ENCODE measurements at places on chromosomes 5 and 9.

GRCh38 chr9:29575219-29575618, 2001.9 kb upstream of the C9orf72 start:
- DNase-seq: no peak

- DNase-seq: no peak
These were observed 759.3 kb upstream of the TYRP1 start for GRCh38 chr9:11933926-11934325.

GRCh38 chr5:100697970-100698369, 162.8 kb downstream of the FAM174A start:
- DNase-seq: no peak

GRCh38 chr9:81825846-81826516, 102.2 kb upstream of the SPATA31D4 start:
- DNase-seq: no peak

- no peak for DNase-seq
These were observed 12.3 kb upstream of the MAP3K1 start for GRCh38 chr5:56803025-56803424.

- no peak for DNase-seq
These were observed 38.7 kb downstream of the SCAMP1 start for GRCh38 chr5:78399116-78399515.

- no peak for DNase-seq
These were observed 261.3 kb downstream of the SLIT3 start for GRCh38 chr5:169039592-169039991.

- DNase-seq: no peak
These were observed 394.8 kb downstream of the CSNK1G3 start for GRCh38 chr5:123906698-123907295.

DNA sequence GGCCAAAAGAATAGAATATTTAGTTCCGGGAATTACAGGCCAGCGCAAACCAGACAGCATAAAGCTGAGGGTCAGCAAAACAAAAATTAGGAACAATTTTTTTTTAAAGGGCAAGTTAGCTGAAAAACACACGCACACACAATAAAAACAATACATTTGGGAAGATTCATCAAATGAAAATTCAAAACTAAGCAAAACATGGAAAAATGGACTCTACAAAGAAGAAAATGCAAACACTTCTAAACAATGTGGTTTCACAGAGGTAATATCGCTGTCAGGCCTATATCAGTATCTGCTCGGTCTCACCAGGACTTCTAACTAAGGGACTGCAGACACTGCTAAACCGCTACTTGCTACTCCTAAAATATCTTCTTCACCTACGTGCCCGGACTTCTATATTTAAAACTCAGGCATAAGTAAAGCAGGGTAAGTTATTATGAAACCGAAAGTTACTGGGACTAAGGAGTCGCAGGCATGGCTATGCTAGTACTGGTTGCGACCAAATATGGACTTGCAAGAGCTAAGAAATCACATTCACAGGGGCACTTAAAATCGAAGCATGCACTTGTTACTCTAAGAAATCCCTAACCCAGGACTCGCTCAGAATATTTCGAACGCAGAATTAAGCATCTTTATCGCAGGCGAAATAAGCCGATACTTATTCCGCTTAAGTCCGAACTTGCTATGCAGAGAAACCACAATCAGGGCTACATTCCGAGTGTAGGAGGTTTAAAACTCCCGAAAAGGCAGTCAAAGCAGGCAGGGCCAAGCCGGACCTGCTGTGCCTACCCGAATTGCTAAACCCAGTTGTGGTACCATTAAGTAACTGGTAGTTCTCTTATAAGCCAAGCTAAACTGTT, 2.3 kb downstream of the ANXA2R start:
- no peak for DNase-seq

- DNase-seq: no peak
These were observed 79.4 kb upstream of the ADRB2 start for GRCh38 chr5:148746826-148747535.

GRCh38 chr5:96875791-96876291, 459 bp upstream of the ERAP2 start:
- DNase-seq: no peak

DNA sequence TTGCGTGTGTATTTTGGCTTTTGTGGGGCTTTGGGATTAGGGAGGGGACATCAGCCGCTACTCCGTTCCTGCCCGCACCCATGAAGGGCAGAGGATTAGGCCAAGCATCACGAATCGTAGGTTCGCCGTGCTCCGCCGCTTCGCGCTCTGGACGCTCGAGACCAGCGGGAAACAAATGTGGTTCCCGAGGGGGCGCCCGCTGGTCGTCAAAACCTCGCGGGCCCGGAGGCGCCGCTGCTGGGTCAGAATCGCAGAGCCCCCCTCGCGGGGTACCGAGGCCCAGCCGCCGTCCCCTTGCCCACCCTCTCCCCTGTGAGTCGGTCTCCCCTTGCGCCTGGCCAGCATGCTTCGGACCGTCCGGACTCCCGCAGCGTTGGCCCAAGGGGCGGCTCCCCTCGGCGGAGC, 2.3 kb upstream of the PAX5 start:
- DNase-seq: no peak

DNA sequence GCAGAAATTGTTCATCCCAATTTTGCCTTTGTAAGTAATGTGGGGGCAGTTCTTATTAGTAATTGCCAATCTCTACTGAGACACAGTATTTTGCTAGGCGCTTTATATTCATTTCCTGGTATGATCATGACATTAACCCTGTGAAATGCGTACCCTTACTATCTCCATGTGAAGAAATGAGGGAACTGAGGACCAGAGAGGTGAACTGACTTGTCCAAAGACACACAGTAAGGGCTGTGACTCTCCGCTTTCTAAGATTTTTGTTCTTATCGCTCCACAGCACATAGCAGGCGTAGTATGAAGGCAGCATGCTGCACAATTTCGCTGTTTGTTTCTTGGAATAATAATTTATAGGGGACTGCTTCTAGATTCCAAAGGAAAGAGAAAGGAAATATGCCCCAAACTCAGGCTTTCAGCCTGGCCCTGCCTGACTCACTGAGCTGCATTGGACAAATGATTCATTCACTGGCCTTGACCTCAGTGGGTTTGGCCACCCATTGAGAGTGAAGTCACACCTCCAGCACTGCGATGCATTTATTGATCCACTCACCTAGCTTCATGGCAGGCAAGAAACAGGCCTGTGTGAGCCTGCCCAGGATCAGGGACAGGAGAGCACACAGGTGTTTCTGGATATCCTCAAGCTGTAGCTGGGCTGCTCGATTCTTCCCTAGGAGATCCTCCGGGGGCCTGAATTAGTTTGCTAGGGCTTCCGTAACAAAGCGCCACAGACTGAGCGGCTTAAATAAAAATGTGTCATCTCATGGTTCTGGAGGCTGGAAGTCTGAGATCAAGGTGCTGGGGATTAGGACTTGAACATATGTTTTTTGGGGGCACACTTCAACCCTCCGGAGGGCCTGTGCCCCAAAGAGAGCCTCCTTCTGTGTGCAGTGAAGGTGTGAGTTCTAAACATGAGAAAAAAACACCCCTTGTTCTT, 7.2 kb upstream of the DUSP1 start:
- no peak for DNase-seq

- no peak for DNase-seq
These were observed 51.2 kb downstream of the SLC1A3 start for GRCh38 chr5:36657563-36657995.

GRCh38 chr9:76592091-76592973, 133.3 kb downstream of the GCNT1 start:
- DNase-seq: no peak

GRCh38 chr5:152329761-152330283, 75.3 kb downstream of the NMUR2 start:
- peak; percentile 53 for DNase-seq

DNA sequence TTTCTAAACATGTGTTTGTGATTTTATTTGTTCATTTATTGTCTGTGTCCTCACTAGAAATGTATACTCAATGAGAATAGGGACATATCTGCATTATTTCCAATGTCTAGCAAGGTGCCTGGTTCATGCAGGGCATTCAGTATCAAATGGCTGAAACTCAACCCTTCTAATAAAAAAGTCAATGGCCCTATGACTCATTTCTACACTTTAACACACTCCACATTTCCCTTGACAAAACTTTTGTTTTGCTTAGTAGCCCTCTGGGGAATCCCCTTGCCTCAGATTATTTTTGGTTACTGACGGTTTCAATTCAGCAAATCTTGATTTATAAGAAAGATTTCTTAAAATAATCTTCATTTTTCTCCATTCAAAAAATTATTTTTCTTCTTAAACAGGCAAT, 206.0 kb upstream of the DMRTA1 start:
- DNase-seq: no peak

- DNase-seq: peak; percentile 43
These were observed 1992.3 kb downstream of the MAT2B start for GRCh38 chr5:165497707-165498106.

DNA sequence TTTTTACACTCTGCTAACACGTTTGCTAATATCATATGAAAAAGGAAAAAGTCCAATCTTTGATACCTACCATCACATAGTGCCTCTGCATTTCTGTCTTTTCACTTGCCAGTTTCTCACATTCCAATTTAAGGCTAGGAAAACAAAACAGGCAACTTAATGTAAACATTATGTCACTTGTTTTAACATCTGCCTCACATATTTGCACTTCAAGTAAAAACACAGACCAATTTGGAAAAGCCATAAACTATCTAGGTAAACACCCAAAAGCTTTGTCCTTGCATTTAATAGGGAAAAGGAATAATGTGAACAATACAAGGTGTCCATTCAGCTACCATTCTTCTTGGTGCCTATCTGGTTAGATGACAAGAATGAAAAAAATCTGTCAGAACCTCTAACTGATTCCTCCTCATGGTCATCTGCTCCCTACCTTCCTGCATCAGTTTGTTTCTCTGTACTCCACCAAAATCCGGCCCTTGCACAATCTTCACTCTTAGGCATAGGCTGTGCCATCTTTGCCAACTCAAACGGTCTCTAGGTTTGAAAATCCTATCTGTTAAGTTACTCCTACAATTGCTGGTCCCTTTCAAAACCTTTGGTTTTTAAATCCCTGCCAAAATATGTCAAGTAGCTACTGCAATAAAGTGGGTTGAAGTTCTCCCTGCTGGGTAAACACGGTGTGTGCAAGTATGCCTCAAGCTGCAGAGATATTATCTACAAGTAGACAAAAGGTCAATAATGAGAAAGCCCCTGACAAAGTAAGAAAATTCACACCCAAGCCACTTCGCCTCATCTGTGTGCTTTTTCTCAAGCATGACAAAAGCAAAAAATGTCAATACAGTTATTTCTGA, 3.4 kb downstream of the TLE1 start:
- DNase-seq: no peak

DNA sequence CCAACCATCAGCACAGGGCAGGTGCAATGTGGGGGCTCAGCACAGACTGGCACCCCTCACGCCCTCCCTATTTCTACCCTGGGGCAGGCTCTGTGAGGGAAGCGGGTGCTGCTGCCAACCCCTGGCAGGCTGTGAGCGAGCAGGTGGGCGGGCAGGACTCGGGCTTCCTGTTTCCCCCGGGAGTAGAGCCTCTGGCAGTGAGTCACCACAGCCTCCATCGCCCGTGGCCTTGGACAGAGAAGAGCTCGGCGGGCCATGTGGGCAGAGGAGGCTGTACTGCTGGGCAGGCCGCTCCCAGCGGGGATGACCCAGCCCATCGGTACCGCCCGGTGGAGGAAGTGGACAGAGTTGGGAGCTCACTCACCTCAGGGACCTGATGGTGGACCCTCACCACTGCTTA, 16.6 kb downstream of the KCNT1 start:
- DNase-seq: peak; percentile 27
